Hematopoietic multipotent progenitor cell treated with erythropoietin and hydrocortisone succinate and interleukin-3 and kit ligand, for 8 days (in vitro differentiated cells): ENCODE measurements at places on chromosomes 4 and X.

- no peak for DNase-seq
These were observed 79.8 kb downstream of the NYX start for GRCh38 chrX:41526925-41527324.

DNA sequence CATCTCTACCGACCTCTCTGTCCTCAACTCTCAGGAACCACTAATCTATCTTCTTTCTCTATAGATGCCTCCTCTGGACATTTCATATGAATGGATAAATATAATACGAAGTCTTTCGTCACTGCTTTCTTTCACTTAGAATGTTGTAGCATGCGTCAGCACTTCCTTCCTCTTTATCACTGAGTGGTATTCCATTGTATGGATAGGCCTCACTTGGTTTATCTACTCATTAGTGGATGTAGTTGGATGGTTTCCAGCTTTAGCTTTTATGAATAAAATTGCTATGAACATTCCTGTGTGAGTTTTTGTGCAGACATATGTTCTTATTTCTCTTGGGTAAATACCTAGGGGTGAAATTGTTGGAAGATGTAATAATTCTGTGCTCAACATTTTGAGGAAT is 528.2 kb upstream of the FAT1 start:
- no peak for DNase-seq

DNA sequence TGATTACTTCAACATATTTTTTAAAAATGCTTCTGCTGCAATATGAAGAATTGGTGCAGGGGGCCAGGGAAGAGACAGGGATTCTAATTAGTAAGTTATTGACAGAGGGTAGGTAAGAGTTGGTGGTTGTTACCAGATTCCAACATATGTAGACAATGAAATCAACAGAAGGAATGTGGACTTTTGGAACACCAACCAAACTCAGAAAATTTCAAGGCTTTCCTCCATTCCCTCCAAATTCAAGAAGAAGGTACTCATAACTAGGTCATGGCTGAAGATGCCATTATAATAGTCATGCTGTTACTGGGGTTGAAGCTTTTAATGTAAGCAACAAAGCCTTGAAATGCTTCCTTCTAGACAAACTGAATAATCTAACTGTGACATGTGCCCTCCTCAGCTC is 22.9 kb upstream of the CXCL13 start:
- no peak for DNase-seq

DNA sequence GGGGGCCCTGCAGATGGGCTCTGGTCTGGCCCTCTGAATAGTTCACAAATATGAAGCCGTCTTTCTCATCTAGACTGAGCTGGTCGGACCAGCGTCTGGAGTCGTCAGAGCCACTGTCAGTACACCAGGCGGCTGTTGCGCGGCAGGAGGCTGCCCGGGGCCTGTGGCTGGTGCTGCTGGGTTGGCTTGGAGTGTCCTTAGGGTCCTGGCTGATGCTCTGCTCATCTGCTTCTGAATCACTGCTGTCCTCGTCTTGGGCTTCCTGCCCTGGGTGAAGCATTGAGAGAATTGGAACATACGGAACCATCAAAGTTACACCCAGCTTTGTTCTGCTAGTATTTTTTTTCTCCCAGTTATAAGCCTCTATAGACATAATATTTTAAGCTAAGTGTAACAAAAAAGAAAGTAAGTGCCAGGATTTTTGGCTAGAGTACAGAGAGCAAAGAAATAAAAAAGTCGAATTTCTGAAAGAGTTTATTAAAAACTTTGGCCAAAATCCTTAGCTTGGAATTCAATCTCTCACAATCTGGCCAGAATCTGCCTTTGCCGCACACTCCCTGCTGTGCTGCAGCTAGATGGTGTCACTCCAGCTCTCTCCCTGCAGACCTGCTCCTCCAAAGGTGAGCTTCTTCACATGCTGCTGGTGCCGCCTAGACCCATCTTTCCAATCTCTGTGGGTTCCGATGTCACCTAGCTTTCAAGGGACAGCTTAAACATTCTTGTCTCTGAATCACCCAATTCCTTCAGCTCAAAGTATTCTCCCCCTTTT is 96.2 kb downstream of the CDS1 start:
- DNase-seq = no peak

GRCh38 chr4:86359944-86360478 is at the start of gene MAPK10:
TSS of gene MAPK10 (minus strand) at chr4:86360053.
- DNase-seq = peak; percentile 49

GRCh38 chr4:155972098-155972497 is 18.4 kb upstream of the CTSO start:
- DNase-seq = peak; percentile 12

DNA sequence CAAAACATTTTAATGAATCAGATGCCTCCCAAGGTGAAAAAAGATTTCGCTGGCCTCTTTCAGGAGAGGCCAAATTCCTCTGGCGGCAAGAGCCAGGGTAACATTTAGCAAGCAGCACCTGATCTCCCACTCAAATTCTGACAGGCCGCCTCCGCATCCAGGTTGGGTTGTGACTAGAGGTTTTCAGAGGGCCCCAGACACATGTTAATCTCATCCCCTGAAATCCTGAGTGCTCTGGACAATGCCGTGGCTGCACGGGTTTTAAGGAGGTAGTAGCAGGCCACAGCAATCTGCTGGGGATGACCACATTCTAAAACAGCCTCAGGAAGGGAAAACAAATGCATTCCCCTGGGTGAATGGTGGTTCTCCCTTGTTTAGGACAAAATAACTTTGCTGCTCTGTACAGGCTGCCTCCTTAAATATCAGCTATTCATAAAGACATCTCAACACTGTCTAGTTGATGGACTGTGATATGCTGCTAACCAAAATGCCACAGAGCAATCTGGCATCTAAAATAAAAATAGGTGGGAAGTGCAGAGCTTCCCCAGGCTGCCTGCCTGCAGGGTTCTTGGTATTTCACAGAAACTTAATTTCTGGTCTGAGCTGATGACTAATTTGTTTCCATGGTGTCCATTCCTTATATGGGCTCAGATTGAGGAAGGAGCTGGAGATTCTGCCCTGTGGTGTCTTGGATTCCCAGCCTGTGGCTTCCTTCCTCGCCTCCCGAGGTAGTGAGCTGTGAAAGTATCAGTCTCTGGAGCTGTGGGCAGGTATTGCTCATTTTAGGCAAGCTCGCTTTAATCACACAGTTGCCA is 202.0 kb downstream of the DCLK2 start:
- DNase-seq = no peak

- DNase-seq = peak; percentile 71
These were observed 32.5 kb downstream of the HMGB2 start for GRCh38 chr4:173301518-173302201.

- no peak for DNase-seq
These were observed 1811.2 kb upstream of the PCDH10 start for GRCh38 chr4:131337936-131338335.

- no peak for DNase-seq
These were observed 216.4 kb downstream of the TECRL start for GRCh38 chr4:64192731-64193412.

DNA sequence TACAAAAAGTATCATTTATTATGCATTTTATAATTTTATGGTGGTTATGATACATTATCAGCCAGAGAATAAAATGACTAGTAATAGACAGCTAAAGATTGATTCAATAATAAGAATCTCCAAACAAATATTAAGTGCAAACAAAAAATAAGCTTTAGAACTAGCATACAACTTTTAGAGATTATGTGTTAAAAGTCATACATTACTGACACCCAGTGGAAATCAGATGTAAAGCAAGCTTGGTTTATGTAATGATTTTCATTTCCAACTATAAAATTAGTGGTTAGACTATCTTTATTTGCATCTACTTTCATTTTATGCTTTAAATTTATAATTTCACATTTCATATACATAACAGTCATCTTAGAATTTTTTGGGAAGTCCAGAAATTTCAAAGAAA is 57.7 kb downstream of the IL13RA2 start:
- DNase-seq = peak; percentile 1

- DNase-seq = no peak
These were observed 660.5 kb upstream of the SPANXN1 start for GRCh38 chrX:144586756-144587155.

- DNase-seq = no peak
These were observed 241.9 kb upstream of the NWD2 start for GRCh38 chr4:37002625-37003024.

DNA sequence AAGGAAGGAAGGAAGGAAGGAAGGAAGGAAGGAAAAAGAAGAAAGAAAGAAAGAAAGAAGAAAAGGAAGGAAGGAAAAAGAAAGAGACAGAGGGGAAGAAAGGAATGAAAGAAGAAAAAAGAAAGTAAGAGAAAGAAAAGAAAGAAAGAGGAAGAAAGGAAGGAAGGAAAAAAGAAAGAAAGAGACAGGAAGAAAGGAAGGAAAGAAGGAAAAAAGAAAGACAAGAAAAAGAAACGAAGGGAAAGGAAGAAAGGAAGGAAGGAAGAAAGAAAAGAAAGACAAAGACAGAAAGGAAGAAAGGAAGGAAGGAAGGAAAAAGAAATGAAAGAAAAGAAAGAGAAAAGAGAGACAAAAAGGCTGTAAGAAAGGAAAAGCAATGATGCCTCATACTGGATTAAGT is 101.1 kb upstream of the PPP2R3B start:
- DNase-seq = no peak

- no peak for DNase-seq
These were observed 48.3 kb downstream of the HMGB3 start for GRCh38 chrX:151031391-151031975.

- no peak for DNase-seq
These were observed 144.9 kb downstream of the FNIP2 start for GRCh38 chr4:158913766-158914165.

DNA sequence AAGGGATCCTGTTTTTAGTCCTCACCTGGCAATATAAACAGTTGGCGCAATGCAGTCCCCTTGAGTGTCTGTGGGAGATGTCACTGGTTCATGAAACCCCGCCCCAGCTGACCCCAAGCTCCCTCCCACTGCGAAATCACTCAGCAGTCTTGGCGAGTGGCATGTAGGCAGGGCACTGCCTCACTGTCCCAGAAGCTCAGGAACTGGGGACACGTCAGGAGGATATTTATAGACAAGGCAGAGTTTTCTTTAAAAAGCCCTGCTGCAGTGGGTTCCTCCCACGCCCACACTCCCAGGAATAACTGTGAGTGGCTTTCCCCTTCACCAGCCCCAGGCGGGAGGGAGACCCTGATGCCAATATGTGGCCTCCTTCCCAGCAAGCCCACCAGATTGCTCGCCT is 44.3 kb upstream of the PPP2R2C start:
- no peak for DNase-seq

DNA sequence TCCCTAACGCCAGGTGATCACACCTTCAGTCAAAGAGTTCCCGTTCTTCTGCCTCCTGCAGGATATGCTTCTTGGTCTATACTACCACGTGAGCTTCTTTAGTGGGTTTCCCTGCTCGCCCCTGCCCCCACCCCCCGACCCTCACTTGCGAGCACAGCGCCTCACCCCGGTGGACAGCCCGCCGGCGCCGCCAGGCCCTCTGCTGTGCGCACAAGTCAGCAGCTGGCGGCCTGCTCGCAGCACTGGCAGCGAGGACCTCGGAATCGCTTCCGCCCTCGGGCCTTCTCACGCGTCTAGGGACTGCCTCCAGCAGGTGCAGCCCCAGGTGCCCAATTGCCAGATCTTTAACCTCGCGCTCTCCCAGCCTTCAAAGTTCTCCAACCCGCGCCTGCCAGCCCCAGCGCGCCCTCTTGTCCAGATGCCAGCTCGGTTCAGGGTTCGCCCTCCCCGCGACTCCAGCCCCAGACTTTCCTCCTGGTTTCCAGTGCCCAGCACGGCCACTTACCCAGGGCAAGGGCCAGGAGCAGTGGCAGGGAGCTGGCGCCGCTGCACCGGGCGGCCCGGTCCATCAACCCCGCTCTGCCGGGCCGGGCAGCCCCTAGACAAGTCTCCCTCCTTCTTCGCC is 454 bp downstream of the BTC start:
- DNase-seq = peak; percentile 5

- no peak for DNase-seq
These were observed 475.3 kb upstream of the AMOT start for GRCh38 chrX:113315927-113316326.

- no peak for DNase-seq
These were observed 842.1 kb upstream of the HTR2C start for GRCh38 chrX:113741744-113742143.

- DNase-seq = no peak
These were observed 155.8 kb downstream of the PDGFC start for GRCh38 chr4:156815717-156816359.

DNA sequence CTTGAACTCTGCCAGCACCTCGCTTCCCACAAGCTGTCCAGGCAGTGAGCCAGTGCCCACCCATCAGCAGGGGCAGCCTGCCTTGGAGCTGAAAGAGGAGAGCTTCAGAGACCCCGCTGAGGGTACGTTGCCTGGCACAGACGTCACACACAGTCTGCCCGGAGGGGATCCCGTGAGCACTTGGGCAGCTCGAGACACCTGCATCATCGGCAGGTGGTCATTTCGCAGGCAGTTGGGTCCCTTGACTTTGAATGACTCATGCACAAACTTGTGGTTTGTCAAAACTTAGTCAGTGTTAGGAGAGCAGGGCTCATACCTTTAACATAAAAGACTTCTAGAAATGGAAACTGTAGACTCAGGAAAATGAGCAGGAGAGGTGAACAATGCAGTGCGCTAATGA is 9.9 kb downstream of the TACC3 start:
- DNase-seq = no peak

GRCh38 chr4:1910643-1911042 is 39.5 kb downstream of the NSD2 start:
- DNase-seq = peak; percentile 62

DNA sequence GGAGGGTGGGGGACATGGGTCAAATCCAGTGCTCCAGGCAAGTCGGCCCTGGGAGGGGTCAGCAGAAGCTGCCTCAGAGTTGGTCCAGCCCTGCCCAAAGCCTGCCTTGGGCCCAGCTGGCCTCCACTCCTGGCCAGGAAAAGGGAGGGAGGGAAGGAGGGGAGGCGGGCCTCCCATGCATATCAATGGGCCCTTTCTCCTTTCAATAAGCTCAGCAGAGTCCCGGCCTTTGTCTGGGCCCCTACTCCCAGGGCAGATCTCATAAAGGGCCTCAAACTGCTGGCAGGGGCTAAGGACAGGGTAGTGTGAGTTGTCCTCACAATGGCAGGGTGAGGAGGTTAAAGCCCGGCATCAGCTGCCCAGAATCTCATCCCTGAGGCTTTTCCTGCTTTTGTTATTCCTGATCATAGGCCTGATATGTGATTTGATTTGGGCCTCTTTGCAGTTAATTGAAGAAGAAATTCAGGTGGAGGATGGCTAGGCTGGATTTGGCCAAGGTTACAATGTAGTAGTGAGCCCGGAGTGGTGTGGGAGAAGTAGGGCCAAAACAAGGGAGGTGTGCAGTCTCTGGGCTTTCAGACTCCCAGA is 121.1 kb upstream of the ATP6AP2 start:
- no peak for DNase-seq

DNA sequence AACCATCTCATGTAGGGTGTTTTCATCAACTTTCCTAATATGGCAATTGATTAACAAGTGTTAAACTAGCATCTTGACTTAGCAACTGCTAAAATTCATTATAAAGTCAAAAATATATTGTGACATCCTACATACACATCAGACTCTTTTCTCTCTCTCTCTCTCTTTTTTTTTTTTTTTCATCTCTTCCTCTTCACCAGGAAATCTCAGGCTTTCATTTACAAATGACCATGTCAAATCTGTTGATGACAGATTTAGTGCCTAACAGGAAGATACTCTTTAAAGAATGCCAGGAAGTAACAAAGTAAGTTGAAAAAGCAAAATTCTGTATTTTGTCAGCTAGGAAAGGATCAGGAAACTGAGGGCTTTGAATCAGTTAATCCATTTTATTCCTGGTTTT is 365.5 kb downstream of the PCDH7 start:
- DNase-seq = no peak

GRCh38 chrX:46554942-46555341 is 9.7 kb upstream of the ZNF674 start:
- peak; percentile 25 for DNase-seq

GRCh38 chr4:151013491-151013890 is 1.6 kb downstream of the LRBA start:
- peak; percentile 42 for DNase-seq

- no peak for DNase-seq
These were observed 360.9 kb upstream of the AGA start for GRCh38 chr4:177803151-177803550.
